Activated CD8-positive, alpha-beta memory T cell treated with anti-CD3 and anti-CD28 coated beads for 1 hour (primary cell): ENCODE measurements at places on chromosomes 13 and 19.
A peak's percentile ranks its signal among the peaks of the same experiment; 100 is the strongest.

GRCh38 chr19:17244618-17245534 lies 843 bp downstream of the NR2F6 start:
- no peak for DNase-seq

DNA sequence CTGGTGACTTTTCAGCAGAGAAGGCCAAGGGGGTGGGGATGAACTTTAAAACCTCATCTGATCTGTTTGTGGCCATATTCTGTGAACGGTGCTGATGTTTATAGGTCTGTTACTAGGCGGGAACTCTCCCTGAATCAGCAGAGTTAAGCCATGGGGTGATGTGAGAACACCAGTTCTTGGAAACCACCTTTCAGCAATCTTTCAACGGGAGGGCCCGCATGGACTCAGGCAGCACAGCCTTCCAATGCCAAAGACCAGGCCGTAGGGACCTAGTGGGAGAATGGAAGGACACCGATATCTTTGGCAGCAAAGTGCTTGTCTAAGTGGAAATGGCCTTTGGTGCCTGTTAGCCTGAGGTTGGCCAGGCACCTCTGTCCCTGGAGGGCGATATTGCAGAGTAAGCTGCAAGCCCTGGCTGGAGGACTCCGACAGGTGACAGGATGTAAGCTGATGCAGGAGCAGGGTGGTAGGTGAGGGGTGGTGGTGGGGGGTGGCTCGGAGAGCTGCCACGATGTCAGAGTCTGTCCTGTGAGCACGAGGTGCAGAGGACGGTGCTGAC lies 57.0 kb downstream of the ERCC5 start:
- no peak for DNase-seq

DNA sequence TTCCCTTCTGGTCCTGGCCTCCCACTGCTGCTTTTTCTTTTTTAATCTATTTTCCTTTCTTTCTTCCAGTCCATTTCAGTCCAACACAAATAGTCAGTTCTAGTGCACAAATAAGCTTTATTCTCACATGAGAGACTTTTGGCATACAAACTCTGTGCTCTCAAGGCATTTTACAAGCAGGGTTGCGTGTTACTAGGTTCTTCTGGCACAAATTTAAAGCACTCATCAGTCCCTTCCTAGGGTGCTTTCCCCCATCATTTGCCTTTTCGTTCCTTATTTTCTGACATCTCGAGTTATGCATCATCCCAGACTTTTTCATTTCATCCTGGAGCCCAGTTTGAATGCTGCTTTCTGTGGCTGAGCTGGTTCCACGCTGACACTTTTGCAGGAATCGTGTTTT lies 29.8 kb upstream of the IL17D start:
- no peak for DNase-seq

- DNase-seq = no peak
These were observed 721.6 kb upstream of the ARGLU1 start for GRCh38 chr13:107289540-107289939.

DNA sequence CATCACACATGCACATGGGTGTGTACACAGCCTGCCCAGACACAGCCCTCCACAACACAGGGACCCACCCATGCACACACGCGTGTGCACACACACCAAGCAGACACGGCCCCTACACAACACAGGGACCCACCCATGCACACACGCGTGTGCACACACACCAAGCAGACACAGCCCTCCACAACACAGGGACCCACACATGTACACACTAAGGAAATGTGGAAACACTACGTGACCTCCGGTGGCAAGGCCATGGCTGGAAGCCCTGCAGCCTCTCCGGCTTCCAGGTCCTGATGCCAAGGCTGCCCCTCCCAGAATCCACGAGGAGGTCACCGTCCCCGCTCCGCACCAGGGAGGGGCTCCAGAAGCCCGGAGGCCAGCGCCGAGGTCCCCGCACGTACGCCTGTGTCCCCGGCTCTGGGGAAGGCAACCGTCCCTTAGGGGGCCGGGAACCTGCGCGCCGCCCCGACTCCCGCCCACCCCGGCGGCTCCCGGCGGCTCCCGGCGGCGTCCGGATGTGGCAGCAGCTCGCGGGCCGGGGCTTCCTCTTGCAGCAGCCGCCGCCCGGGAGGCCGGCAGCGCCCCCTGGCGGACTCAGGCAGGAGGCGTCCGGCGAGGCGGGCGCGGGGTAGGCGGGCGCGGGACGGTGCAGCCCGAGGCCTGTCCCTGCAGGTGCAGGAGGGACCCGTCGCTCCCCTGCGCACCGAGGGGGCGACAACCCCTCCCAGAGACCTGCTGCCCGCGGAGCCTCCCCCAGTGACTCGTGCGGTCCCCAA lies 29.8 kb upstream of the GRTP1 start:
- DNase-seq = peak; percentile 33

DNA sequence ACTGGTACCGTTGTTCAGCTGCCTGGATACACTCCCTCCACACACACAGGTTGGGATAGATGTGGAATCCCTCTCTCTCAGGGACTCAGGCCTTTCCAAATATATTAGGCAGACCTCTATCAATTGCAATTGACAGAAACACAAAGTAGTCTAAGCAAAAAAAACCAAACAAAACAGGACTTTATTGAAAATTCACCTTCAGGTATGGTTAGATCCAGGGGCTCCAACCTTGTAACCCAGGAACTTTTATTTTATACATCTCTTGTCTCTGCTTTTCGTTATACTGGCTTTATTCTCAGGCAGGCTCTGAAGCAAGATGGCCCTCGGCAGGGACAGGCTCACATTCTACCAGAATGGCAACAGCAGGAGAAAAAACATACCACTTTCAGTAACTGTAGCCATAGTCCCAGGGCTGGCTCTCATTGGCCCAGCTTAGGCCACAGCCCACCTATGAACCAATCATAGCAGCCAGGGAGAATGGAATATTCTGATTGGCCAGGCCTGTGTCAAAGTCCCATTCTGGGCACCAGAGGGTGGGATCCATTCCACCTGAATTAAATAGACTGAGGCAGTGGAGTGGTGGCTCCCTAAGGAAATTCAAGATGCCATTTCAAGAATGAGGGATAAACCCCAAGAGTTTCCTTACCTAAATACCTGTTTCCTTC lies 13.1 kb upstream of the CEACAM19 start:
- DNase-seq = no peak

GRCh38 chr19:29541473-29542253 lies 15.9 kb downstream of the VSTM2B start:
- no peak for DNase-seq

DNA sequence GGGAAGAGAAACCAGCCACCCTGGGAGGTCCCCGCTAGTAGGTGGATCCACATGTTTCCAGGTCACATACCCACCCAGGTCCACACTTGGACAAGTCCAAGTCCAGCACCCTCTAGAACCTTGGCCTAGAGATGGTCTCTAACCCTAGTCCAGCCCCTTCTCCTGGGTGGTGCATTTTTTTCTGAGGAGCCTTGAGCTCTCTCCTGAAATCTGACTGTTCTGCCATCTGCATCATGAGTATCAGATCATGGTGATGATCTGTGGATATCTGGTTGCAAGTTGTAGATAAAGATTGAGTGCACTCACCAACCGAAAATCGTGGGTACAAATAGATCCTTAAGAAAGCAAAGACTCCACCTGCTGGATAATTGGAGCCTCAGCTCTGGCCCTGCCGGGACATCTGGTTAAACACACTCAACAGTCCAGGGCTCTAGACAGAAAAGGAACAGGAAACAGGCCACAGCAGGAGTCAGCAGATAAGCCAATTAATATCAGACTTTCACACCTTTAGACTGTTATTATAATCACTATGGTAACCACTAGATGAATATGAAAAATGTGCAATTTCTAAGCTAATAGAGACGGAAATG lies 41.1 kb downstream of the GPR12 start:
- DNase-seq = no peak

GRCh38 chr19:10327793-10328192 lies 5.5 kb downstream of the RAVER1 start:
- no peak for DNase-seq

DNA sequence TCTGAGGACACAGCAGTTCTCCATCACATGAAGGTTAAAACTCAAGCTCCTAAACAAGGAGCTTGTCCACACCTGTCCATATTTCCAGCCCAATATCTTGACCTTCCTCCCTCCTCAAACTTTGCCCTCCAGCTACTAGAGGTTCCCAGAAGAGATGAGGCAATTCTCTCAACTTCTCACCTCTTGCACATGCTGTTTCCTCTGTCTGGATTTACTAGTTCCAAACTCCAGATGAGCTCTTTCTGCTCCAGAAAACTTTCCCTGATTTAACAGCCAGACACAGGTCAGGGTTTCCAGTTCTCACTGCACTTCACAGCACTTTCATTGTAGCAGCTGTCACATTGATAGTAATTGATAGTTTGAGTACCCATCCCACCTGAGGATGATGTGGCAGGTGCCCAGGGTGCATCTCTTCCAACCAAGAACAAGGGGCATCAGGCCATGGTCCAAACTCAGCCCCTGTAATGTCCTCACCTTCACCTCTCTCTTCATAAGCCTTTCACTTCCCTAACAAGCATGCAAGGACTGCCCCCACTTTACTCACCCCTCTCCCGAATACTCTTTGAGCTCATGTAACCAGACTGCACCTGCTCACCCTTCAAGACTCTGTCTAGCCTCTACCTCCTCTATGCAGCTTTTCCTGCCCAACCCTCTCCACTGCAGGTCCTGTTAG lies 3.0 kb upstream of the WDFY2 start:
- no peak for DNase-seq

DNA sequence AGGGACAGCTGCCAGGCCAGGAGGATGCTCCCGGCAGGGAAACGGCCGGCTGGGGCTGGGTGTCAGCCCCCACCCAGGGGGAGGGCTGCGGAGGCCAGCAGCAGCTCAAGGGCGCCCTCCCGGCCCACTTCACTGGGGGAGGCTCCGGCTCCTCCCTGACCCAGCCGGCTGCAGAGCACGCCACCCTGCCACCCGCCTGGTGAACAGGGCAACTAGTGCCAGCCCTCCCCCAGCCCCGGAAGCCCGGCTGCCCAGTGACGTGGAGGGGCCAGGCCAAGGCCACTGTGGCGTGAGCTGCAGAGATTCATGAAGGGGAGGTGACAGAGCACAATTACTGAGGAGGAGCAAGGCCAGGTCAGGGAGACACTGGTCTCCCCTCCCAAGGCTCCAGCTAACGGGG lies 14.7 kb downstream of the REXO1 start:
- DNase-seq = no peak

DNA sequence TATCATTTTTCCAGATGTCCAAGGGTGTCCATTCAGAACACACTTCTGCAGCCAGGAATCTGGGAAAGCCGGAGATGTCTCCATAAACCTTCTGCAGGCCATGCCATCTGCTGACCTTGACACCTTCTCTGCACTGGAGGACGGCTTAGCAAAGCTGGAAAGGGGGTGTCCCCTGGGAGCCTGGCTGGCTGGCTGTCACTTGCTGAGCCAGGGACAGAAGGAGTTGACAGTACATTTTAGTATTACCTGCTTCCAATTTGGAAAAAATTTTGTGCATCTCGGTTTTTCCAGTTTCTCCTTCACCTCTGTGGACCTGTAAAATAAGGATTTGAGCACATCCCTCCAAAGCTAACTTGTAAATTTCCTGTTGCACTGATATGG lies 8.1 kb upstream of the CHST8 start:
- no peak for DNase-seq

- DNase-seq = no peak
These were observed 1.1 kb downstream of the MBD3 start for GRCh38 chr19:1591421-1592023.

DNA sequence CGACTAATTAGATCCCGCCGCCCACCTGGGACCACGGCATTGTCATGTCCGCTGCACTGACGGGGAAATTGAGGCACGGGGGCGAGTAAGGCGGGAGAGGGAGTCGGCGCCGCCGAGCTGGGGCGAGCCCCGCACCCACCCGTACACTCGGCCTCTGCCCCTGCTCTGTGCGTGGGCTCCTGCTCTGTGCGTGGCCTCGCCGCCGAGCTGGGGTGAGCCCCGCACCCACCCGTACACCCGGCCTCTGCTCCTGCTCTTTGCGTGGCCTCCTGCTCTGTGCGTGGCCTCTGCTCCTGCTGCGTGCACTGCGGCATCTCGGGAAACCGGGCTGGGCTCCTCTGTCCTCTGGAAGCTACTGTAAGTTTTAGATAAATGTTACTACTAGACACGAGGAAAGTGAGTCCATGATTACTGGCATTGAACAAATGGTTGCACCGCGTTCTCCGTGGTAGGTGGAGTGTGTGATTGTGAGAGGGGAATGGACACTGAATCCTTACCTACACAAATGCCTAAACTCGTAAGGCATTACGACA lies 826 bp upstream of the C1QTNF9 start:
- DNase-seq = no peak
